ENCODE measurements at places on chromosomes 3 and 15. TPM values are rescaled to one million over a fixed set of nuclear protein-coding genes. Genes with fewer than 3 reads are reported as not detected.

- no peak for DNase-seq
These were observed 667.1 kb upstream of the NR2F2 start for GRCh38 chr15:95663156-95664100.

The SEC22A gene
- 34.9 TPM for total RNA-seq

The DLG1 gene
- 98.2 TPM for total RNA-seq

The MRPL47 gene
- total RNA-seq = 19.8 TPM

GRCh38 chr3:74832925-74833324, 218.5 kb upstream of the CNTN3 start:
- no peak for DNase-seq

The AP3B2 gene
- 5.4 TPM for total RNA-seq

The TEX55 gene
- total RNA-seq = not detected

The GRK7 gene
- total RNA-seq = not detected

- DNase-seq = no peak
These were observed 78.6 kb downstream of the MYLK start for GRCh38 chr3:123805504-123805903.

The PRKCI gene
- total RNA-seq = 44.6 TPM

The MED12L gene
- total RNA-seq = 4.3 TPM

DNA sequence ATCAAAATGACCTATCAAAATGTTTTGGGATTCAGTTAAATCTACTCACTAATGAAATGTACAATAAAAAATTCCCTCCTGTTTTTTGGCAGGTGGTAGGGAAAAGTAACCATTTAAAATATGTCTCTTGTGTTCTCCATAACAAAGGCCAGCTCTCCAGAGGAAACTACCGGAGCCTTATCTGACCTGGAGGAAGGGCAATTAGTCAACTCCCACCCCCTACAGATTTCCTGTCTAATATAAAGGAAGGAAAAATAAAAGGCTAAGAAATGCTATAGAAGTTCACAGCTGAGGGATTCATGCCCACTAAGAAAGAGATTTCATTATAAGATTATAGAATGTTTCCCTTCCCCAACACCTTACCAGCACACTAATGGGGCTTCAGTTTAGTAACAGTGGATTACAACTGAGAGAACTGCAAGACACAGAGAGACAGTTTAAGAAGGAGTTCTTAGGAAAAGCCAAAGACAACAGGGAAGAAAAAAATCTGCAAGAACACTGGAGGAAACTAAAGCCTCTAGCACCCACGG, 376.5 kb upstream of the KCNMB2 start:
- no peak for DNase-seq

The PLA2G4E gene
- total RNA-seq = 0.18 TPM

DNA sequence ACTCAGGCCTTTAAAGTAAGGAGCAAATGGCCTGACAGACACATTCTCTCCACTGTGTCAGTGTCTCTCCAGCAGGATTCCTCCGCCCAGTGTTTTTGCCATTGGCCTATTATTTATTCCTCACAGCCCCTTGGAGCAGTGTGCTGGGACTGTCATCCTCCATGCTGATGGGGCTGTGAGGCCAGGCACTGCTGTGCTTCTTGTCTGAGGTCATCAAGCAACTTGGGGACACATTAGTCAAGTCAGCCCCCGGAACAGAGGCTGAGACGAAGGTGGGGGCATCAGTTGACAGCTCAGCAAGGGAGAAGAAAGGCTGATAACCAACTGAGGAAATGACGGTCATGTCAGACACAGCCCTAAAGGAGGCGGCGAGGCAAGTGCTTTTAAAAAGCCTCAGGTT, 67.4 kb downstream of the XXYLT1 start:
- DNase-seq = no peak

The TNFSF10 gene
- total RNA-seq = 70.6 TPM

The CHRNB4 gene
- total RNA-seq = 3.0 TPM

The MEF2A gene
- 40.1 TPM for total RNA-seq

DNA sequence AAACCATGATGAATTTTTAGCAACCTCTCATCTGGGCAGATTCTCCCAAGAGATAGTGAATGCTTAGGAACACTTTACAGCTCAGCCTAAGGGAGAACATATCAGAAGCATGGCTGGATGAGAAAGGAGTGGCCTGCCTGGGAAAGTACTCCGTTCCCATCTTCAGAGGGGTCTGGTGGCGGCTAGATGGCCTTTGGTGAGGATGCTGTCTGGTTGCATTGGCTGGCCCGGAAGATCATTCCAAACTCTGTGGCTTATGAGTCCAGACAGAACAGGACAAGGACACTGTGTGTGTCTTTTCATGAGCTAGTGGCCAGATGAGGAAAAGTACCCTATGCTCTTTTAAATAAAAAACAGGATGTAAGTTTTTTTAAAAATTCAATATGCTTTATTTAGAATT, 51.2 kb downstream of the CRTC3 start:
- no peak for DNase-seq

The GABRG3 gene
- total RNA-seq = 35.4 TPM

GRCh38 chr3:131728898-131729642, 226.3 kb upstream of the MRPL3 start:
- no peak for DNase-seq

The EPHB3 gene
- 25.2 TPM for total RNA-seq

DNA sequence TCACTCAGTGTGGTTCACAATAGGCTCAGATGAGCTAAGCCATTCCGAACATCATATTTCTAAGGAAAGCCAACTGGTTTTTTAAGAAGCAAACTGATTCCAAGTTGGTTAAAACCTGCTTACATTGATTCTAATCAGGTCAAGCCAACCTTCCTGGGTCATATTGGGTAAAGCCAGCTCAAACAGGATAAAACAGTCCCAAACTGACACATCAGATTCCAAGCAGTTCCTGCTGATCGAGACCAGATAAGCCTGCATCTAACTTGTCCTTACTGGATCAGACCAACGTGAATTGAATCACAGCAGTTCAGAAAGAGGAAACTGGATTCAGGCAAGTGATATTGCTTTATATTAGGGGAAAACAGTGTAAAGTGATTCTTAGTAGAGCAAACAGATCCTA, 18.6 kb upstream of the THSD4 start:
- DNase-seq = peak; percentile 72

DNA sequence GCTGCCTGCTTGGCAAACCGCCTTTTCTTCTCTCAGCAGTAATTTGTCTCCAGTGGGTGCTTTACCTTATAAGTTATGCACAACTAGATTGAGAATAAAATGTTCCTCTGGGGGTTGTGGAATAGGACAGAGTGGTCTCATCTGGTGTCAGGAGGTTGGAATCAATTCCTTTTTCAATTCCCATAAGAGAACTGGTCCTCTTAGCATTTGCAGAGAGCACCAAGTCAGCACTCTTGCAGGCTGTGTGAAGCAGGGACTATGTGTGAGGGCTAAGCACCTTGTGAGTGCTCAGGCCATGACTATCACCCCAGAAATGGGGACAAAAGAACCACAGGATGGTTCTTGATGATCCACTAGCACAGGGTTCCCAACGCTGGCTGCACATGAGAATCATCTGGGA, 163.6 kb upstream of the UMPS start:
- DNase-seq = no peak

DNA sequence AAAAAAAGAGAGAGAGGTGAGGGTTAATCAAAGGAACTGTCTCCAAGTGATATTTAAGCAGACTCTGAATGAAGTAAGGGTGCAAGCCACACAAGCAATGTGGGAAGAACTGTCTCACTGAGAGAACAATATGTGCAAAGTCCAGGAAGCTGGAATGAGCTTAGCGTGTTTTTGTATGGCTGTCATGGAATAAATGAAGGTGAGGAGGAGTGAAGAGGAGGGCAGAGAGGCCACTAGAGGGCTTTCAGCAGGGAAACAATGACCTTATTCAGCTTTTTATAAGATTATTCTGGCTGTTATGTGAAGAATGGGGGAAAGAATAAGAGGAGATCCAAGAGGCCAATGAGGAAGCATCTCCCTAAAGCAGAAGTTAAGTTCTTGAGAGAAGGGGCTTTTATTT, 86.9 kb upstream of the COL8A1 start:
- DNase-seq = no peak

- DNase-seq = no peak
These were observed 374.1 kb downstream of the EFHB start for GRCh38 chr3:19559724-19560442.

DNA sequence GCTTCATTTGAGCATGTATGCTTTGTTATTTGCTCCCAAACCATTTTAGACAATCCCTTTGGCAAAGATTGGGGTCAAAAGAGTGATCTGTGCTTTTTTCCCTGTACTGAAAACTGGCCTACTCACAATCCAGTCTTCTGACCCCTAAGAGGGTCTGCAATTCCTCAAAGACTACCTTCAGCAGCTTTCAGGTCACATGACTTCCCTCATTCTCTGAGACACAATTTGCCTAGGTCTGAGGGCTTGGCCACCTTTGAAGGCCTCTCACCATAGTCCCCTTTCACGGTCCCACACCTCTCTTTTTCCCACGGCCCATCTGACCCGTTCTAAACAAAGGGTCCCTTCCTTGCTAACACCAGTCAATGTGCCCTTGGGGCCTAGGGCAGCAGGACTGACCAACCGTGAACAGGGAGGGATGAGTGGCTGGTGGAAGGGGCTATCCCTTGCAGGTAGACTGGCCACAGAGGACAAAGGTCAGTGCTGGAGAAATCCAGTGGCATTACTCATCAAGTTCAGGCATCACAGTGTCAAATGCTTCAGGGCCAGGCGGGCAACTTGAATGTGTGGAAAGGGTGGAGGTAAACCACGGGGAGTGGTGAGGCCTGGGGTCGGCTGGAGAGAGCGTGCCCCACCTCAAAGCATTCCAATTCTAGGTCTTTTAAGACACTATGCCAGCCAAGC, 10.8 kb downstream of the RASL12 start:
- no peak for DNase-seq

The DUOX1 gene
- 32.1 TPM for total RNA-seq

DNA sequence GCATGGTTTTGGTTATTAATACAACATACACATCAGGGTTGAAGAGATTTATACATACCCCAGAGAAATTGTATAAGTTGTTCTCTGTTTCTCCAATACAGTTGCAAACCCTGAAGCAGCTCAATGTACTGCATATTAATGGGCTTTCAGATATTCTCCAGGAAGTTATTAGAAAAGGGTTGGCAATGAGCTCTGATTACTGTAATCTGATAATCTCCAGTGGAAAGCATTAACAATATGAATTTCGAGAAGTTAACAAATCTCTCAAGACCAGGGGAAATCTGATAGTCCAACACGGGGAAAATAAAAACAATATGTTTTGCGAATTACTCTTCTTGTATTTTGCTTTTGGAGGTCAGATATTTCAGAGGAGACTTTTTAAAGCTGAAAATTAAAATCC, 950.1 kb downstream of the TBL1XR1 start:
- DNase-seq = no peak

DNA sequence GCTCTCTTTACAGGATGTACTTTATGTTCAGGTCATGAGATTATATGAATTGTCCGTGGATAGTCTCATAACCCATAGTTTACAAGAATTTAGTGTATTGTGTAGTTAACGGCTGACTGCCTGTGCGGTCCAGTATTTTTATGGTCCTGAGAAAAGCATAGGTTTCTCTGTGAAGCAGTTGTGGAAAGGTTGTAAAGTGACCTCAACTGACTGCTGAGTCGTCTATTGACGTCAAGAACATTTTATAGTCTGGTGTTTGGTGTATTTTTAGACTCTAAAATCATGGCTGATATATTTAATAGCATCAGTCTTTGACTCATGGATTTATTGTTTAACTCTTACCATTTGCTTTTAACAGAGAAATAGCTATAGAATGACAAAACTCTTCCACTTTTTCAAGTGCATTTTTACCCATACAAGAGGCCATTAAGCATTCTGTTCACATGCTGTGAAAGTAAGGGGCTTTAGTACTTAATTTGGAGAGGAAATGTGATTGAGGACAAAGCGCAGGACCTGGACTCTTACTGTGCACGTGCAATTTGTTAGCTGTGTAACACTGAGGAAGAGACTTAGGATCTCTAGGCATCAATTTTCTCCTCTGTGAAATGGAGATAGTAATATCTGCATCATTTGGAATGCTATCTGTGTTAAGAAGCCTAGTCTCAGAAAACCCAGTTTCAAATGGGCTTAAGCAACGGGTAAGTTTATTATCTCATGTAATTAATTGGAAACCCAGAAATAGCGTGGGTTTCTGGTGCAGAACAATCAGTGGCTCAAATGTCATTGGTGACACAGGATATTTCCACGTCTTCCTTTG, 240.8 kb downstream of the NFKBIZ start:
- peak; percentile 7 for DNase-seq

DNA sequence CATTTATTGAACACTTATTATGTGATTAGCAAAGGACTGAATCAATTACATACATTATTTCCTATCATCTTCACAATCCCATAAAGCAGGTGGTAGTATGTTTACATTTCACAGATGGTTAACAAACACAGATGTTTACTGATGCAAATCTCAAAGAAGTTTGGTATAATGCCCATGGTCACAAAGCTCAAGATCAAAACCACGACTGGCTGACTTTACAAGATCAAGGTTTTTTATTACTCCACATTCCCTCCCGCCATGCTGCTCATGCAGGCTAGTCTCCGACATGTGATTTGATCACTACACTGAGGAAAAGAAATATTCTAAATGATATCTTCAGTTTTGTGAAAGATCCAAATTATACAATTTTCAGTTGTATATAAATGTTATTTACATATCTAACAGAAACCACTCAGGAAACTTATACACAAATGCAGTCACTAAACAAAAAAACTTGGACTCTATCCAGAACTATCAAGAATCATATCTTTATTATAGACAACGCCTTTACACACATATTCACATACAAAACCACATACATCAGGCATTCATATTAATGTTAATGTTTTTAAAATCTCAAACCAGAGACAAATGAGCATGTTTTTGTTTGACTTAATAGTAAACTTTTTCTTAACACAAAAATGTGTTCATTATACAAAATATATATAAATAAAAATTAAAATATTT, 235.5 kb downstream of the SCAPER start:
- DNase-seq = no peak

GRCh38 chr15:64004056-64004455, 42.2 kb downstream of the DAPK2 start:
- no peak for DNase-seq

The CISH gene
- total RNA-seq = 5.1 TPM

GRCh38 chr3:169535584-169535983, 127.9 kb downstream of the MECOM start:
- no peak for DNase-seq

GRCh38 chr15:82917249-82917648, 35.3 kb downstream of the HOMER2 start:
- DNase-seq = no peak

DNA sequence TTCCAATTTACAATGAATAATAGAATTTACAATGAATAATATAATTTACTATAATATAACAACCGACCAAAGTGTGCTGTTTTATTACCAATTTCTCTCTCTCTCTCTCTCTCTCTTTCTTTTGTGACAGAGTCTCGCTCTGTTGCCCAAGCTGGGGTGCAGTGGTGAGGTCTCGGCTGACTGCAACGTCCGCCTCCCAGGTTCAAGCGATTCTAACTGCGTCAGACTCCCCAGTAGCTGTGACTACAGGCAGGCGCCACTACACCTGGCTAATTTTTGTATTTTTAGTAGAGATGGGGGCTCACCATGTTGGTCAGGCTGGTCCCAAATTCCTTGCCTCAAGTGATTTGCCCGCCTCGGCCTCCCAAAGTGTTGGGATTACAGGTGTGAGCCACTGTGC, 17.0 kb upstream of the CCNL1 start:
- DNase-seq = no peak

- DNase-seq = no peak
These were observed 1.2 kb downstream of the RASGRF1 start for GRCh38 chr15:79089331-79089889.

- no peak for DNase-seq
These were observed 16.7 kb upstream of the ZMAT3 start for GRCh38 chr3:179088306-179088705.
